Fibroblast of skin of left biceps (primary cell): ENCODE measurements at places on chromosomes 16 and 17.
A peak's percentile ranks its signal among the peaks of the same experiment; 100 is the strongest.

DNA sequence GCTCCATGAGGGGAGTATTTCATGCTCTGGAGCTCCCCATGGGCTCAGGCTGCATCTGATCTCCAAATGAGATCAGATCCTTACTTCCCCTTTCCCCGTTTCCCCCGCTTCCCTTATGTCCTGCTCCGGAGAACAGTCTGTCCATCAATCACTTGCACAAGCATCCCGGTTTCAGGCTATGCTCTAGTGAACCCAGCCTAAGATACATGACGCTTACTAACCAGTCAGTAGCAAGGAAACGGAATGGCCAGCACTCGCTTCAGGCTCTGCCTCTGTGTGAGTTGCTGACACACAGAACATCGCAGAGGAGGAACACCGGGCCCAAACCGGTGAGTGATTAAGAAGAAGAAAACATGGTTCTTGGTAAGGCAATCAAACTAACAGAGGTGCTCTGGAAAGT, 9.4 kb upstream of the ATP5MC1 start:
- DNase-seq = no peak

GRCh38 chr17:77930780-77931768, 27.4 kb upstream of the TNRC6C start:
- DNase-seq = no peak

DNA sequence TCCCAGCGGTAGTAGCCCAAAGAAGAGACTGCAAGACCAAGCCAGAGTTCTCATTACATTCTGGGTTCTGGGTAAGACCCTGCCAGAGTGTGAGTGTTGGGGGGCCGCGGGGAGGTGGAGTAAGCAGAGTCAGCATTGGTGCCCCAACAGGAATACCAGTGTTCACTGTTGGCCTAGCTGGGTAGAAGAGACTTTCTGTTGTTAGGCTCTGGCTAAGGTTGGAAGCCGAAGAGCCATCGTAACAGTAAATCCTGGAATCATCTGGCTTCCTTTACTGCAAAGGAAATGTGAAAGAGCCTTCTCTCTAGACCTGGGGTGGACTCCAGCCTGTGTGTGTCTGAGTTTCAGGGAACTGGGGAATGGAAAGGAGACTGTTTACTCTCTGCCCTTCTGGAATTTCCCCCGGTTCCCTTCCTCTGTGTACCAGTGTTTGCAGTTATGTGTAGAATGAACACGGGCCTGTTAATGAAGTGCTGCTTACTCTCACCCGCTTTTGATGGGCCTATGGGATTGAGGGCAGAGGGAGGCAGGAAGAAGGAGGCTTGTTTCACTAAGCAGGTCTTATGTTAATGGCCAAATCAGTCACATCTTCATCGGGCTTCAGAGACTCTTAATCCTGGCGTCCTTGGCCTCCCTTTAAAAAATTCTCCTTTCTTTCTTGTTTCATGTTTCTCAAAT, 68.5 kb downstream of the WWP2 start:
- DNase-seq = no peak

- DNase-seq = no peak
These were observed 26.1 kb downstream of the MEAK7 start for GRCh38 chr16:84478172-84478947.

DNA sequence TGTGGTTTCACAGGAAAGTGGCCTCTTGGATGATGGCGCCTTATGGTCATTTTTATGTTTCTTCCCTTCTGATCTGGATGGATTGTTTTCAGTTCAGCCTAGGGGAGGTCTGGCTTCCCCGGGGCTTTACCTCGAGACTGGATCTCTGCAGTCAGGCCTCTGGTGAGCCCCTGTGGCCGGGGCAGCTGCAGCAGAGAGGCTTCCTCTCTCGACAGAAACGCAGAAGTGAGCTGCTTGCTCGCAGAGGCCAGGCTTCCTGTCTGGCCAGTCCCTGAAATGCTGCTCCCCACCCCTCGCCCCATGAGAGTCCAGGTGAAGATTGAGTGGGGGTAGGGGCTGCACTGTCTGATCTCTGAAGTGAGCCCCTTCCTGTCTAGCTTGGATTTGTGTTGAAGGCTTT, 44.0 kb downstream of the PLCG2 start:
- DNase-seq = no peak

DNA sequence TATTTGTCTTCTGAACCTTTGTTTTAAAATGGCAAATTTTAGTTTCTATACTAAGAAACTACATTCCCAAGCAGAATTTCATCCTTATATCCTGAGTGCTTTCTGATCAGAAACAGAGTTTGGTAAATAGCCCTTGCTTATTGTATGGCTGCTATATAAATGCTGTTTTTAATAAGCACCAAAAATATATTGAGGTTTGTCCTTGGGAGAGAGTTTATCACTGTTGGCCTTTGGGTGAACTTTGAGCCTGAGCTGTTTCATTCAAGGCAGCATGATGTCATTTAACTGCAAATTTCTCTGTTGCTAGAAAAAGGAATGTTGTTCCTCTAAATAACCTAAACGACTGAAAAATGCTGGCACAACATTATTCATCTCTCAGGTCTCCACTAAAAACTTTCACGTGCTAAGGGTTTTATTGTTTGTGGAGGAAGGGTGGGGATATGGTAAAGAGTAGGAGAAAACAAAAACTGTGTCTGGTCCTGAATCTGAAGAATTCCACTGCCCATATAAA, 334.3 kb upstream of the TBX2 start:
- DNase-seq = peak; percentile 5
